Stimulated activated CD4-positive, alpha-beta T cell treated with anti-CD3 and anti-CD28 coated beads, TNF-alpha, amount 100 ng/mL, for 4 hours (primary cell): ENCODE measurements at places on chromosomes 5 and 9.

GRCh38 chr9:37611961-37612360 lies 19.6 kb upstream of the TOMM5 start:
- no peak for DNase-seq

DNA sequence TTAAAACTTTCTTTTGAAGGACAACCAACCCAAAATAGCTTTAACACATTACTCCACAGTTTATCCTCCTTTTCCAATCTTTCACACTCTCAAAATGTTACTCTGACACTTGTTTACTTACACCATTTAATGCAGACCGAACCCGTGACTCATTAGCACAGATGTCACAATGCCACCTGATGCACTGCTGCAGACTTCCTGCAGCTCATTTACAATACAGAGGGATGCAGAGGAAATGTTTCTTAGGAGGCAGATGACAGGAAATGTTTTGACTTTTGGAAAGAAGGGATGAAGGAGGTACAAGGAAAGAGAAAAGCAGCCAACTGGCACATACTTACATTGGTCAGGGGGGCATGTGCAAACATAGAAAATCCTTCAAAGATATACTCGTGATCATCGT lies 39.0 kb downstream of the DROSHA start:
- no peak for DNase-seq

- no peak for DNase-seq
Observed at GRCh38 chr5:1352231-1353219, 7.6 kb upstream of the CLPTM1L start.

GRCh38 chr5:141668601-141669265 lies 13.3 kb downstream of the ARAP3 start:
- DNase-seq = no peak

DNA sequence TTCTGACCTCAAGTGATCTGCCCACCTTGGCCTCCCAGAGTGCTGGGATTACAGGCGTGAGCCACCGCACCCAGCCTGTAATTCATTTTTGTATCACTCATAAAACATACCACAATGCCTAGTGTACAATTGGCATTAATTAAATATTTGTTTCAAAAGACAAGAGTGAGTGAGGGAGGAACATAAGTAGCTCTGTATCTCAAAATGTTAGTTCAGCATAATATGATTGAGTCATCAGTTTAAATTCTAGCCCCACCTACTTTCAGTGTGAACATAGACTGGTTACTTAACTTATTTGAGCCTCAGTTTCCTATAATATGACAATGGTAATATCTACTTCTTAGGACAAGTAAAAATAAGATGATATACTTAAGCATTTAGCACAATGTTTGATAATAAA lies 26.9 kb downstream of the INVS start:
- no peak for DNase-seq

DNA sequence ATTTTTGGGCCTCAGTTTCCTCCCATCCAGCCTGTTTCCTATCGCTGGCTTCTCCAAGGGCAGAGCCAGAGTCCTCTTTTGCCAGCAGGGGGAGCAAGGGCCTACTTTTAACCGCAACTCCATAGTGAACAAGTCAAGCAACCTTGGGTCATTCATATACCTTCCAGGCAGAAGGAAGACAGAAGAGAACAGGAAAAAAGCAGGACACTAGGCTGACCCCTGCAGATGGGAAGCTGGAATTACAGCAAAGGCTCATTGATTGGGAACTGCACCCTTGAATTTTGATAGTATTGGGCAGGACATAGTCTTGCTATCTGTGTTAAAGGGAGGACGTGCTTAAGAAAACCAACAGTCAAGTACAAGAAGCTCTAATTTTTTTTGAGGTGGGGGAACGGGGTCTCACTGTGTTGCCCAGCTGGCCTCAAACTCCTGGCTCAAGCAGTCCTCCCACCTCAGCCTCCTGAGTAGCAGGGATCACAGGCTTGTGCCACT lies 30.1 kb downstream of the QRFP start:
- peak; percentile 17 for DNase-seq

- no peak for DNase-seq
Observed at GRCh38 chr5:140245341-140245740, 57.6 kb downstream of the PFDN1 start.

GRCh38 chr5:87404359-87404758 lies 8.4 kb downstream of the CCNH start:
- no peak for DNase-seq

DNA sequence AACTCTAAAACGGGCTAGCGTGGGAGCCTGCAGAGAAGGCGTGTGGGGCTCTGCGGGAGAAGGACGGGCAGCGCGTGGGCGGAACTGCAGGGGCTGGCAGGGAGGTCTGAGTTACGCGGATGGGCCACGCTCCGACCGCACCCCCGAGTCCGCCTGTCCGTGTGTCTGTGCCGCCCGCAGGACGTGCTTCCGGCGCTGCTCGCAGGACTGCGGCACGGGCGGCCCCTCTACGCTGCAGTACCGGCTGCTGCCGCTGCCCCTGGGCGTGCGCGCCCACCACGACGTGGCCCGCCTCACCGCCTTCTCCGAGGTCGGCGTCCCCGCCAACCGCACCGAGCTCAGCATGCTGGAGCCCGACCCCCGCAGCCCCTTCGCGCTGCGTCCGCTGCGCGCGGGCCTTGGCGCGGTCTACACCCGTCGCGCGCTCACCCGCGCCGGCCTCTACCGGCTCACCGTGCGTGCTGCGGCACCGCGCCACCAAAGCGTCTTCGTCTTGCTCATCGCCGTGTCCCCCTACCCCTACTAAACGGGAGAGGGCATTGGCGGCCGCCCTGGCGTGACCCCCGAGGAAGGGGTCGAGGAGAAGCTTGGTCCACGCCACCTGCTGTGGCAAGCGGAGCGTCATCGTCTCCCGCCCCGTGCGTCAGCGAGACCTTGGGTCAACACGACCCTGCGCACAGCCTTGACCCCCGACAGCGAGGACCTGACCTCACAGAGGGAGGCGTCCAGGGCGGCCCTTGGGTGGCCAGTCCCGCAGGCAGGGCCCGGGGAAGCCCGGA lies 11.4 kb upstream of the ASS1 start:
- DNase-seq = no peak

DNA sequence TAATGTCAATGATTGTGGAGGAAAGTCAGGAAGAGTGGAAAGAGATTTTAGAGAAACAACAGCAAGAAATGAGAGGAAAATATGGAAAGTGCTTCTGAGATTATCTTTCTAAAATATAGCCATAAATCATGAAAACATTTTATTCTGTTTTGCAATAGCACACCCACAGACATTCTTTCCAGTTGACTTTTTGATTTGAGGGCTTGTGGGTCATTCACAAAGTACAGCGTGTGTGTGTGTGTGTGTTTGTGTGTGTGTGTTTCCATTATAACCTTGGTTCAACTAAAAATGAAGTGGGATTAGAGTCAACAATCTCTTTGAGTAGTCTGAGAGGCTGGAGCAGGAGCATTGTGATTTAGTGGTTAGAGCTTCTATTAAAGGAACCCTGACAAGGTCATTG lies 116.6 kb upstream of the GAS1 start:
- no peak for DNase-seq

GRCh38 chr5:35004200-35004599 lies 43.5 kb downstream of the AGXT2 start:
- no peak for DNase-seq

DNA sequence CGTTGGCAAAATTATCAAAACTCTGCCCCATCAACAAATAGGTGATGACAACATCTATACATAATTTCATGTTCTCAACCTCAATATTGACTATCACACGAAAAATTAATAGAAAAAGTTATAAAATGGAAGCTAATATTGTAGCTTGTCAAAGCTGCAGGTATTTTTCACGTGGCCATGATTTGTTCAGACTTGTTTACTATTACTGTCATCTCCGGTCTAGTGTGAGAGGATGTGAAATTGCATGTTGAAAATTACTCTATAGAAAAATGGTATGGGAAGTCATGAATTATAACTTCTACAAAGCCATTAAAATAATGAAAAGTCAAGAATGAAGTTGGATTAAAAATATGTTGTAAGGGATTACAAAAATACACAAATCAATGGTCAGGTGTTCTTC lies 385.8 kb downstream of the PTPRD start:
- no peak for DNase-seq

DNA sequence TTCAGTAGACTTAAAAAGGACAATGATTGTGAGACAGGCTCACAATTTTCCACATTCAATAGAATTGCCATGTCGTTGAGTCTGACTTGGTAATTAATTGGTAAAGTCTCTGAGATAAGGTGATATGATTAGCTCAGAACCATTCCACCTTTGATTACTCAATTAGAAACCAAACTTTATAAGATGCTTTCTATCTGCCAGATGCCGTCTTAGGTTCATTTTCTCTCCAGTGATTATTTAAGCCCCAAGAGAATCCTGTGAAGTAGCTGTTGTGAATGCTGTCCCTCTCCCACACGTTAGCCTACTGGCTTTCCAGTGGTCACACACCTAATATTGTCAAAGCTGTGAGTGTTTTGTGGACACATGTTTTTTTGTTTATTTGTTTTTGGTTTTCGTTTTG lies 528.9 kb upstream of the ZNF462 start:
- DNase-seq = no peak

GRCh38 chr5:149596712-149597111 lies 15.4 kb downstream of the ARHGEF37 start:
- DNase-seq = no peak

GRCh38 chr5:52727020-52727419 lies 60.7 kb upstream of the ITGA1 start:
- no peak for DNase-seq

GRCh38 chr5:140502834-140503233 lies 44.6 kb upstream of the EIF4EBP3 start:
- DNase-seq = no peak

DNA sequence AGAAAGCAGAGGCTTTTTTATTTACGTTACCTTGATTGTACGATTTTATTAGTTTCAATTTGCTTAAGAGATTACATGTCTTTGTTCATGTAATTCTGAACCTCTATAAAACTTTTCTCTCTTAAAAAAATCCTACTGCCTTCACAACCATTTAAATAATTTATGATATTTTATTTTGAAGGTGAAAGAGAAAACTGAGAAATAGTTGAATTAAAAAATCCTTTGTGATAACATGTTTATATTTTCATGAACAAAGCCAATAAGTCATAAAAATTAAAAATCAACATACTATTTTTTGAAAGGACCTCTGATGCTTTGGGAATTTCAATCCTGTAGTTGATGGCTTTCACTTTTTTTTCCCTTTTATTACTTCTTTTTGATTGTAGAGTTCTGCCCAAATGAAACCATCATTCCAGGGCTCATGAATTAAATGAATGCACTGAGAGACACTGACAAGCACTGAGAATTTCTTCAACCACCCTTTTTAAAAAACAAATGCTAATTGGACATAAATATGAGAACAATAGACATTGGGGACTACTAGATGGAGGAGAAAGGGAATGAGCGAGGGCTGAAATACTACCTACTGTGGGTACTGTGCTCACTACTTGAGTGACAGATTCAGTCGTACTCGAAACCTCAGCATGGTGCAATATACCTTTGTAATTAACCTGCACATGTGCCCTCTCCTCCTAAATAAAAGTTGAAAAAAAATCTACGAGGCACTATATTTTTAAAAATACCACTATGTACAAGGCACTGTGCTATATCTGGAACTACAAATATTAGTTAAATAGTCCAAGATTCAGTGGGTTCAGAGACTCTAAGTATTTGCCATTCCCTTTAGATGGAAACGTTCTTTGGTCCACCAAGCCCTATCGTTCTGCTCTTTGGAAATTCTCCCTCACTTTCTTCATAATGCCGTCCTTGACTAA lies 5.9 kb downstream of the CDKN2A start:
- DNase-seq = no peak
